Astrocyte of the cerebellum (primary cell): ENCODE measurements at places on chromosomes 16 and 17.

DNA sequence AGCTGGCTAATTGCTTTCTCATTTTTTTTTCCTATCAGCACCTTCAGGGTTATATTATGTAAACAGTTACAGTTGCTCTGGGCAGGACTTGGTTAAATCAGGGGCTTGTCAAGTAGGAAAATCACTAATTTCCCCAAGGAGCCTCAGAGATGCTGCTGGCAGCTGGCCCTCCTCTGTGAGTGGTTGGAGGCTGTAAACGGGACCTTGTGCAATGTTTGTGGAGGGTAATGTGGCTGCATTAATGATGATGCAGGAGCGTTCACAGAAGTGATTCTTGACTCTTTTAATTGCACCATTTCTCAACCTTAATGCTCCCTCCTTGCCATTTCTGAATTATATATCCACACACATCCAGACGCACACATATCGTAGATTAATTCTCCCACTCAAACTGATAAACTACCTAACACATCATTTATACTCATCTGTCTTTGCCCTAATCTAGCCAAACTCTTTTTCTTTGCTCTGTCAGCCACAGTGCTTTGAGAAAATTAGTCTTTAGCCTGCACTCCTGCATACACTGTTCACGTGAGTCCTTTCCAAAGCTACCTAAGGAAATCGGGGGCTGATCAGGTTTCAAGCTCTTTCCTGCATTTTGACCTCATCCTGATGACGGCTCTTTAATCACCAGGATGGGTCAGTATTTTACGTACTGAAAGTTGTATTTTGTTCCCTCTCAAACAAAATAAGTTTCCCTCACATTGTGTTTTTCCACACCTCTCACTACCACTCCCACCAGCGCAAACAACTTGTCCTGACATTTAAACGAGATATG, 154.4 kb upstream of the PIRT start:
- DNase-seq = no peak

- DNase-seq = no peak
Observed at GRCh38 chr17:22128723-22129122, 436.4 kb downstream of the KCNJ18 start.

- no peak for DNase-seq
Observed at GRCh38 chr17:45851464-45851863, 6.8 kb downstream of the SPPL2C start.

DNA sequence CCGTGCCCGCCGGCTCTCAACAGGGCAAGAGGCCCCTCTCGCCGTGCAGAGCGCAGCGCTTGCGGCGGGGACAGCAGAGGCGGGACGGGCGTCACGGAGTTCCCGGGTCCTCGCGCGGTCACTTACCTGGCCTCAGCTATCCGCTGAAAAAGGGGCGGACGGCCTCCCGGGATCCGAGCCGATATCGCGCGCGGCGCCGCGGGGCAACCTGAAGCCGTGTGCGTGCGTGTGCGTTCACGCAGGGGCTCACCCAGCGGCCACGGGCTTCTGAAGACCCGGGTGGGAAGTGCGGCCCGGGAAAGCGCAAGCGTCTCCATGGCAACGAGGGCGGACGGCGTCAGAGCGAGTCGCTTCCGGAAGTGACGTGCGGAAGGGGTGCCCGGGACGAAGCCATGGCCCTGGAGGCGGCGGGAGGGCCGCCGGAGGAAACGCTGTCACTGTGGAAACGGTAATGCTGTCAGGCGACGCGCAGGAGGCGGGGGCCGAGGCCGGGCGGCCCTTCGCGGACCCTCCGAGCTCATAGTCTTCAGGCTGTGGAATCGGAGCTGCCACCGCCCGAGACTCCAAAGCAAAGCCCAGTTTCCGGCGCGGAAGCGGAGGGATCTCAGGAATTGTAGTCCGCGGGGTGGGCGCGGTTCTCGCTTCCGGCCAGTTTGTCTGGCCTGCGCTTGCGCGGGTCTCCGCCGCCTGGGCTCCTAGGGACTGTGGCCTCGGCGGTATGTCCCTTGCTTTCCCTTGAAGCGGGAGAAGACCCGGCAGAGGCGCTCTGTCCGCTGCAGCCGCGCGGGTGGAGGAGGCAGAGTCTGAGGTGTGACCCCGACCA, at the start of gene ENDOV:
ENDOV (plus strand) TSS at position 365 of the 823 bp plus-strand sequence; CDS start at position 393, 28 bp downstream.
- peak; percentile 83 for DNase-seq

- no peak for DNase-seq
Observed at GRCh38 chr17:81445642-81446503, 50.6 kb downstream of the BAHCC1 start.

DNA sequence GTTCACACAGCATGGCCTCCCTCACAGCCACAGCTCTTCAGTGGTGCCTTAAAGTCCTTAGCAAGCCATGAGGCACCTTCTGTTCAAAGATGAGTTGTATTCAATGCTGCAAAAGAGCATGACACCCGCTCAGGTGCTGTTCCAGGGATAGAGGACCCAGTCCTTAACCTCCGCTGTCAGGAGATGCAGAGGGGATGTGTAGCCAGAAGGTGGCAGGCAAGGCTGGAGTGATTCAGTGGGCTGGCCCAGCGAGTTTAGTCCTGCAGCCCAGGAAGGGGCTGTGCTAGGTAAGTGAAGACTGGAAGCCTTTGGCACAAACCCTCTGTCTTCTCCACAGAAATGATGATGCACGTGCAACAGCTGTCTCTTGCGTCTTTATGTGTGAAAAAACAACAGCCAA, 25.0 kb upstream of the ADAM11 start:
- no peak for DNase-seq

GRCh38 chr17:50168319-50168718, 2.5 kb downstream of the SGCA start:
- DNase-seq = no peak

DNA sequence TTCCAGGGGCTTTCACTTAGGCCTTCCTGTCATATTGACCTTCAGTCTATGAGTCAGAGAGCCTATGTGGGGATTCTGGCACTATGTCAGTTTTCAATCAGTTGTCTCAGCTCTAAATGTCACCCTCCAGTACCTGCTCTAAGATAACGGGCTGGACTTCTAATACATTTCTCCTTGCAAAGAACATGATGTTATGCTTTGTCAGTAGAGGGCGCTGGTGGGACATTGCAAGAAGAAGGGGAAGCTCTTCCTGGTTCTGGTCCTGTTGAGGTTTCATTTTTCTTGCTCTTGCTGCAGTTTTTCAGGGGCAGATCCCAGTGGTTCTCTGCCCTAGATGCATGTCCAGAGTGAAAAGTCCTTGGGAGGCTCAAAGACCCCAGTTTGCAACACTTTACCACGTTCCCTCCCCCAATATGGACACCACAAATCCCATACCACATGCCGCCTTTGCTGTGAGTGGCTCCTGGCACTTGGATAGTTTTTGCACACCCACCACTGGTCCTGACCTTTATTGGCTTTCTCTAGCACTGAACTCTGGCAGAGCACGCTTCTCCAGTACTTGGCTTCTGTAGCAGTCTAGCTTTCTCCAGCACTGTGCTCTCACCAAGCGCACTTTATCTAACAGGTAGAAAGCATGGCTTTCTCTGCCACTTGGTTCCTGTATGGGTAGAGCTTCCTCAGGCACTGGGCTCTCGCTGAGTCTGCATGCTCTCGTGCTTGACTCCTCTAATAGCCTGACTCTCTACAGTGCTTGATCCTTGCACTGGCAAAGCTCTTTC, 49.0 kb downstream of the BCL7C start:
- peak; percentile 86 for DNase-seq

DNA sequence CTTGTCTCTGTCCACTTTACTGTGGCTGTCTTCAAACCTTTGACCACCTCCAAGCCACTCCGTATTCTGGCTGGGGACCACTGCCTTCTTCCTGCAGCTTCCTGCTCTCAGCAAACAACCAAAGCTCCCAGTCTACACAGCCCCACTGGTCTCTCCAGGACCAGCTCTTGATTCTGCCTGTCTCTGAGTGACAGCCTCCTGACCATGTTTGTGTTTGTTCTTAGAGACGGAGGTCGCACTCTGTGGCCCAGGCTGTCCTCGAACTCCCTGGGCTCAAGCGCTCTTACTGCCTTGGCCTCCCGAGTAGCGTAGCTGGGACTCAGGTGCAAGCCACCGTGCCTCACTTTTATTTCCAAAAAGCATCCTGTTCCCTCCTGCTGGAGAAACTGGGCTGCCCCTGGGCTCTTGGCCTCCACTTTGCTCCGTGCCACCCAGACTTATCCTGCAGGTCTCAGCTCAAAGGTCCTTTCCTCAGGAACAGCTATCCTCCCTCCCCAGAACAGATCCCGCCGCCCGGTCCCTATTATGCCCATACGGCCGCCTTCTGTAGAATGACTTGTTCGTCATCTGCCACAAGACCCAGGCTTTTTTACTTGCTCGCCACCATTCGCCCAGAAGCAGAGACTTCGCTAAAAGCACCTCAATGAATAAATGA, 9.1 kb downstream of the MNT start:
- no peak for DNase-seq

- no peak for DNase-seq
Observed at GRCh38 chr17:9907131-9907530, 2.1 kb upstream of the RCVRN start.

DNA sequence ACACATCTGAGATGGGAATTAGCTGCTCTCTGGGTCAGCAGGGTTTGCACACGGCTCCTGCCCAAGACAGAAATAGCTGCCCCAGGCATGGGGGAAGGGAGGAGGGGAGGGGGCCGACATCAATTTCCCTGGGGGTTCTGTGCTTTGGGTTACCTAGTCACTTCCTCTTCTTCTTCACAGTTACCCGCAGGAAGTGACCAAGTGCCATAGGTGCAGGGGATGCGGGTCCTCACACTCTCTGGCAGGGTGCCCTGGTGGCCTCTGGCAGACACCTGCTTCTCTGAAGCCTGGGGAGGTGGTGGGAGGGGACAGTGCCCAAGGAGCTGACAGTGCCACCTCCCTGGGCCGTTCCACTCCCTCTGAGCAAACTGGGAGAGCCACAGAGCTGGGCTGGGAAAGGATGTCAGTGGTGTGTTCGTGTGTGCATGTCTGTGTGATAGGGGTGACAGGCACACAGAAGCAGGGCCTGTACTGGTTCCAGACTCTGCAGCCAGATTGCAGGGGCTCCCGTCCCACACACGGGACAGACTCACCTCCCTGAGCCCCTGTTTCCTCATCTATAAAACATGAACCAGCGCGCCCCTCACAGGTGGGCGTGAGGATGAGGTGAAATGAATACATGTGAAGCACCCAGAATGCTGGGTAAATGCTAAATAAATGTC, 18.2 kb downstream of the SCN4A start:
- no peak for DNase-seq

- DNase-seq = no peak
Observed at GRCh38 chr17:7443499-7444485, 1.1 kb upstream of the CHRNB1 start.

- peak; percentile 66 for DNase-seq
Observed at GRCh38 chr17:44587339-44587738, 30.1 kb downstream of the FZD2 start.
